ENCODE measurements at places on chromosomes 5 and 9.

DNA sequence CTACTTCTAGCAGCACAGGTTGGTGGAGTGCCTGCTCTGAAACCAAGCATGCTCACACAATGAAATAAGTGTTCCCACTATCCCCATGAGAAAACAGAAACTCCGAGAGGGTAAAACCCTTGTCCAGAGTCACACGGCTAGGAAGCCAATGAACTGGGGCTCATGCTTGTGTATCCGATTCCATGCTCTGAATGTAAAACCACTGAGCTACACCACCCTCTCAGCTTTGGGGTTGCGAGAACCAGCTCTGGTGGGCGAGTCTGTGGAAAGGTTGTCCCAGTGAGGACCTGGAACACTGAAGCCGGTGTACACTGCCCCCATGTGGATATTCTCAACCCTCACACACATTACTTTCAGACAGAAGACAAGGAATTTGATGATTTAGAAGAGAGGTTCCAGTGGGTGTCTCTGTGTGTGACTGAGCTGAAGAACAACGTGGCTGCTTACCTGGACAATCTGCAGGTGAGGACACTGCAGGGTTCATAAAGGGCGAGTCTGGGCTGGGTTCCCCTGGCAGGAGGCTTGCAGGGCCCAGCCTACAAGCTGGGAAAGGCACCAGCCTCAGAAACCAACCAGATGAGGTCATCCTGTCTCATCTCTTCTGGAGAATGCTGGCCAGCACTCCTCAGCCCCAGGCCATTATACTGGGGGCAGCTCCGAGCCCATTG lies 37.4 kb downstream of the ARHGEF37 start:
- no peak for DNase-seq

GRCh38 chr9:116547729-116548426 lies 139.2 kb upstream of the TRIM32 start:
- no peak for DNase-seq

GRCh38 chr5:111159845-111160244 lies 64.3 kb upstream of the CAMK4 start:
- no peak for DNase-seq

GRCh38 chr5:119360905-119361593 lies 5.2 kb downstream of the TNFAIP8 start:
- DNase-seq, result no peak

- DNase-seq, result no peak
These were observed 148.0 kb downstream of the ERCC6L2 start for GRCh38 chr9:96023486-96023885.

- no peak for DNase-seq
These were observed 48.7 kb downstream of the RUSC2 start for GRCh38 chr9:35538361-35539234.

DNA sequence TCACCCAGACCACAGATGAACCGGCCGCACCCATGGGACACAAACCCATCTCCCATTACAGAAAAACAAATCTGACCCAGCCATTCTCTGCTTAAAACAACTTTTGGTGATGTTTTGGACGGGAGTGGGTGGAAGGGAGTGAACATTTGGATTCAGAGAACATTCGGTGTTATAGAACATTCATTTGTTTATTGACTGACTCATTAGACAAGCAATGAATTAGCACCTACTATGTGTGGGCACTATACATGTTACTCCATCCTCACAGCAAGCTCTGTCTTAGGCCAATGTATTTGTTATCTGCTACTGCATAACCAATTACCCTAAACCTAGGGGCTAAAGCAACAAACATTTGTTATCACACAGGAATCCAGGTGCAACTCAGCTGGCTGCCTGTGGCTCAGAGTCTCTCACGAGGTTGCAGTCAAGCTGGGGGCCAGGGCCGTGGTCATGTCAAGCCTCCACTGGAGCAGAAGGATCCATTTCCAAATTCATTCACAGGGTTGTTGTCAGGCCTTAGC lies 5.1 kb upstream of the ERGIC1 start:
- no peak for DNase-seq

DNA sequence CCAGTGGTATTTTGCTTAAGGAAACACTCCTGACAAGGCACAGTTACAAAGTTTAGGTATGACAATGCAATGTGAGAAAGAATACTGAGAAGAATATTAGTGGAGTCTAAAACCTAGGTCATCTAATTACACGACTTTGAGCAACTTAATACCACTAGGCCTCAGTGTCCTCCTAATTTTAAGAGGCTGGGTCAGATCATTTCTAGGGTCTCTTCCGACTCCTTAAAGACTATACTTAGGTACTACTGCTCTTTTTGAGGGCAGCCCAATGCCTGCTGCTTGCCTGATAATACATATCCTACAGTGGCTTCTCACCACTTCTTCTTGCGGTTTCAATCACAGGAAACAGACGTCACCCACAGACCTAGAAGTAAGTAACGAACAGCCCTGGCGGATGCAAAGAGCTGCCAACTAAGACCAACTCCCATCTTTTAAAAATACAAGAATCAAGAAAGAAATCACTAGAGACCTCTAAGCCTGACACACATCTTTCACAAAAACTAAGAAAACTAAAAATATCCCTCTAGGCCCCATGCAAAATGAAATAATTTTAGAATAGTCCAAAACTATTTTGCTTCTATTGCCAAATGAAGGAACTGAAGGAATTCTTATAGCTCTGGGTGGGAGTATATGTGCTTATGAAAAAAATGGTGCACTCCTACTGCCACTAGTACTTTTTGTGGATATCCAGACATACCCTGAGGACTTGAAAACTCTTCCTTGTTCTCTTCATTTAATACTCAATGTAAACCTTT lies 13.1 kb downstream of the DIAPH1 start:
- DNase-seq, result peak; percentile 88

DNA sequence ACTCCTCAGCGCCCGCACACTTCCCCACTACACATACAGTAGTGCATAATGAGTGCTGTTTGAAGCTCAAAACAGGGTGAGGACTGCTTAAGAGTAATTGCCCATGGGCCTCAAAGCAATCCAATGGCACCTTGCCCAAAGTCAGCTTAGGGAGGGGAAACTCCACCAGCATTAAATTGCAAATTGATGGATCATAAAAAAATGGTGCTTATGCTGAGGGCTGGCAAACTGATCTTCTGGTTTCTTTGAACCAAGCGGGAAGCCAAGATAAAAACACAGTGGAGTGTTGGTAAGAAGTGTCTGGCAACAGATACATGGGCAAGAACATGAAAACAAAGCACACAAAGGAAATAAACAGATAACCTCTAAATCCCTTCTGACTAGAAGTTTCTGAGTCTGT lies 28.0 kb downstream of the TLE1 start:
- no peak for DNase-seq

- DNase-seq, result no peak
These were observed 32.0 kb upstream of the HSD17B3 start for GRCh38 chr9:96333958-96334357.

DNA sequence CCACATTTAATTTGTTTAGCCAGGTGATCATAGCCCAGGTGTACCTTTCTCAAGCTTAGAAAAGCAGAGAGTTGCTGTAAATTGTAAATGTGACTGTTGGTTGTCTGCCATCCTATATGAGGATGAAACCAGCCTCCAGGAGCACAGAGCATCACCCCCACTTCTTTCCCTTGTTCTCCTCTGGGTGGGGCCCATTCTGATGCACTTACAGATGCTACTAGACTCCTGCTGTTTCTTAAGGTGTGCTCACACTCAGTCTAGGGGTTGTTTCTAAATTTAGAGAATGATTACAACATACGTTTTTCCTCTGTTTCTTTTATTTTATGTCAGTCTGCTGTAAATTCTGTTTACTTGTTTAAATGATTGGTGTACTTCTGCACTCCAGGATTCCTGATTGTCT lies 10.5 kb downstream of the PTCD2 start:
- no peak for DNase-seq

- no peak for DNase-seq
These were observed 1709.6 kb upstream of the WWC1 start for GRCh38 chr5:166581826-166582225.

DNA sequence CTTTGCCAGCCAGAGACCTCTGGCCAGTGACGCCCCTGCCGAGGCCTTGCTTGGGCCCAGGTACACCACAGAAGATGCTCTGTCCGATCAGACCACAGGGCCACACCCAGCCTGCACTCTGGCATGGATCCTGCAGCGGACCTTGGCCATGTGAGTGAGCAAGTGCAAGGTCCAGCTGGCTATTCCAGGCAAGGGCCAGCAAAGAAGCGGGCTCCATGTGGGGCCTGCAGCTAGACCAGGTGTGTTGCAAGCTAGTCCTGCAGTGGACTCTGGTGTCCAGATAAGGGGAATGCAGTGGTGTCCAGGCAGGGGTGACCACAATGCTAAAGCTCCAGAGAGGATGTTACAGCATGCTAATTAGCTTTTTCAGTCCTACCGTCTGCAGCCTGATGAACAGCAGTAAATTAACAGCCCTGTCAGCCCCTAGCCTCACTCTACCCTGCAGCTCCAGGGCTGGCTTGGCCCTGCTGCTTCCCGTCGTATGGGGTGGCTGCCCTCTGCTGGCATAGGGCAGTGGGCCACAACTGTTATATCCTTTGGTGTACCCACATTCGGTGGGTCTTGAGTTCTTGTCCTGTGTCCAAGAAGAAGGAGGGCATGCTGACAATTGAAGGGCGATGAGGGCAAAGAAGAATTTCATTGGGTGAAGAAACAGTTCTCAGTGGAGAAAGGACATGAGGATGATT lies 284.5 kb upstream of the POU5F2 start:
- no peak for DNase-seq

DNA sequence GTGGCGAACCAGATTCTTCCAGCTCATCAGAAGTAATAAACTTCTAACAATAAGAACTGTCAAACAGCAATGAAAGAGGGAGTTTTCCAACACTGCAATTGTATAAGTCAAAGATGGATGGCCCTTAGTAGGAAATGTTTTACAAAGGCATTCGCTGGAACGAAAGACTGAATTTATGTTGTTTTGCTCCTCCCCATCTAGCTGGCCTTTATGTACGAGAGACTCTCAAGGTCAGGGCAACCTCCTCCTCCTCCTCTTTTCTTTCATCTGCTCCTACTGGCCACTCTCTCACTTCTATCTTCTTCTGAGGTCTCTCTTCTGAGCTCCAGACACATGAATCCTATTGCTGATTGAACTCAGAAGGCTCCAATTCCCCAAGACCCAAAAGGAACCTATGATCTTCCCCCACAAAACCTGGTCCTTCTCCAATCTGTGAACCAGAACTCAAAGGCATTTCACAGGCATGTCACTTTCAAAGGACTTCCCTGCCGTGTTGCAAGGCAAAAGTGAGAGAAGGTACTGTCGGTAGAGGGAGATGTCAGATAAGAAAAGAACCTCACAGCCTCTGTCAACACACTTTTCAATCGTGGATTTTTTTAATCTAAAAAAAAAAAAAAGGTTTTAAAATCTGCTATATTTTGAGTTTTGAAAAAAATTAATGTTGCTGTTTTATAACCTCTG lies 28.5 kb upstream of the PUM3 start:
- peak; percentile 28 for DNase-seq

GRCh38 chr5:178542455-178542854 lies 47.7 kb downstream of the COL23A1 start:
- DNase-seq, result no peak

GRCh38 chr5:163913548-163913947 lies 408.1 kb downstream of the MAT2B start:
- DNase-seq, result no peak

GRCh38 chr5:122515709-122516431 lies 203.8 kb downstream of the SNCAIP start:
- no peak for DNase-seq

GRCh38 chr9:93453047-93453914 lies at the start of gene FAM120AOS:
TSS of gene FAM120AOS (minus strand) at chr9:93453581. CDS start at chr9:93452709, 872 bp downstream.
- peak; percentile 82 for DNase-seq

DNA sequence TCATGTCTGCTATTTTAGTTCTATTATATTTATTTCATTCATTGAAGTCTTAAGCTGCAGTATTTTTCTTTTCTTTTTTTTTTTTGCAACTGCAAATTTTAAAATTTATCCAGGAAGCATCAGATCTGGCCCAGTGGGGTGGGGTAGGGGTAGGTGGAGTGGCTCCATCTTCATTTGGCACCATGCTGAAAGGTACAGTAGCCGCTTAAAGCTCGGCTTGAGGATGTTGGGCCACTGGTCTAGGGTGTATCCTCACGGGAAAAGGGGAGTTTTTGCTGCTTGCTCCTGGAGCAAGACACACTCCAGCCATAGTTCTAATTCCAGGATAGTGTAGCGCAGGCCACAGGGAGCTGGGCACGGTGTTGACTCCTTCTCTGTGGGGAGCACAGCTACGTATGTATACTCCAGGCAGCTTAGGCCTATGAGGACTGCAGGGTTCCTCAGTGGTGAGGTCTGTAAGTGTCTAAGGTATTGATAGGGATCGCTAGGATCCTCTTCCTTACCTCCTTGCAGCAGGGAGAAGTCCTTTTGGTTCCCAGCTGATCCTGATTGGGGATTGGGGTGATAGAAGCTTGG lies 22.7 kb downstream of the RCL1 start:
- DNase-seq, result no peak

DNA sequence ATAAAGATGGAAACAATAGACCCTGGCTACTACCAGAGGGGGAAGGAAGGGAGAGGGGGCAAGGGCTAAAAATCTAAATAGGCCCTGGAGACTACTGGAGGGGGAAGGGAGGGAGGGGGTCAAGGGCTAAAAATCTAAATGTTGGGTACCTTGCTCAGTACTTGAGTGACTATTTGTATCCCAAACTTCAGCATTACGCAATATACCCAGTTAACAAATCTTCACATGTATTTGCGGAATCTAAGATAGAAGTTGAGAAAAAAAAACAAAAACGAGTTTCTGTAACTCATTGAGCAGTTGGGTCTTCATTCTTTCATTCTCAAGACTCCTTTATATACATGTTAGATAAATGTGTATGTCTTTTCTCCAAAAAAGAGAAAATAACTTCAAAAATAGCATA lies 537.4 kb downstream of the TAF11L14 start:
- no peak for DNase-seq

GRCh38 chr5:127865273-127865672 lies 162.1 kb downstream of the CCDC192 start:
- DNase-seq, result no peak

Measured in central memory CD4-positive, alpha-beta T cell (primary cell).